ENCODE measurements at places on chromosomes 3 and 15.
A peak's percentile ranks its signal among the peaks of the same experiment; 100 is the strongest.

DNA sequence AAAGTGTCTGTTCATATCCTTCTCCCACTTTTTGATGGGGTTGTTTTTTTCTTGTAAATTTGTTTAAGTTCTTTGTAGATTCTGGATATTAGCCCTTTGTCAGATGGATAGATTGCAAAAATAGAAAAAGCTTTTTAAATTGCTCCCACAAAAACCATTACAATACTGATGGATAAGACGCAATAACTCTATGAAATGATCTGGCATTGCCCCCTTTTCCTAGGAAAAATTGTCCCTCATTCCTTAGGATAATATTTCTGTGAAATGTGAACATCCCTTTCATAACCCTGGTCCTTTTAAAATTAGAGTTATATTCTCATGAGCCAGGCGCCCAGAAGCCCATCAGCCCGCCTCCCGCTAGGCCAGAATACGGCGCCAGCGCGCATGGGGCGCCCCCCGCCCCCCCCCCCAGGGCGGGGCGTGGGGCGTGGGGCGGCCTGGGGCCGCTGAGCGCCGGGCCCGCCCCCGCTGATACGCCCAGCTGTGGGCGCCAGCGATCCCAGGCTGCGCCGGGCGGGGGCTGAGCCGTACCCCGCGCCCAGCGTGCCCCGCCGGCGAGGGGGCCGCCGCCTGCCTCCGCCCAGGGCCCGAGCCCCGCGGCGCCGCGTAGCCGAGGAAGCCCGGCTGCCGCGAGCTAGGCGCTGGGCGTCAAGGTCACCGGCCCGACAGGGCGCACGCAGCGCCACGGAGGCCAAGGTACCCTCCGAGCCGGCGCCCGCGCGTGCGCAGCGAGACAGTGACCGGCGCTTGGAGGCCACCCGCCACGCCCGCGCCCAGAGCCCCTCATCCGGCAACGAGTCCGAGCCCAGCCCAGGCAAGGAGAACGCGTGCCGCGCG, 11.1 kb upstream of the ROPN1B start:
- peak; percentile 28 for DNase-seq

GRCh38 chr3:129745253-129745652, 138.8 kb upstream of the PLXND1 start:
- peak; percentile 59 for DNase-seq

DNA sequence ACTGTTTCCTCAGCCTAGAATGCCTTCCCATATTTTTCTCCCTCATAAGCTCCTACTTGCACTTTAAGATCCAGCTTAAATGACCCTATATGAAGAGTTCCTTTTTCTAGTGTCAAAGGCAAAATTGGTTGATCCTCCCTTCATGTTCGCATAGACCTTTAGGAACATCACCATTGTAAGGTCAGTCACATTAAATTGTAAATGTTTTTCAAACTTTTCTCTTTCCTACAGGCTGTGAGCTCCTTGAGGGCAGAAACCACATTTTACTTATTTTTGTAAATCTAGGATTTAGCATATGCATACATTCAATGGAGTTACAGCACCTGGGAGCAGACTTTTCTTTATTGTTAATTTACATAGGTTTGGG, 813 bp downstream of the SMCO1 start:
- DNase-seq: no peak

DNA sequence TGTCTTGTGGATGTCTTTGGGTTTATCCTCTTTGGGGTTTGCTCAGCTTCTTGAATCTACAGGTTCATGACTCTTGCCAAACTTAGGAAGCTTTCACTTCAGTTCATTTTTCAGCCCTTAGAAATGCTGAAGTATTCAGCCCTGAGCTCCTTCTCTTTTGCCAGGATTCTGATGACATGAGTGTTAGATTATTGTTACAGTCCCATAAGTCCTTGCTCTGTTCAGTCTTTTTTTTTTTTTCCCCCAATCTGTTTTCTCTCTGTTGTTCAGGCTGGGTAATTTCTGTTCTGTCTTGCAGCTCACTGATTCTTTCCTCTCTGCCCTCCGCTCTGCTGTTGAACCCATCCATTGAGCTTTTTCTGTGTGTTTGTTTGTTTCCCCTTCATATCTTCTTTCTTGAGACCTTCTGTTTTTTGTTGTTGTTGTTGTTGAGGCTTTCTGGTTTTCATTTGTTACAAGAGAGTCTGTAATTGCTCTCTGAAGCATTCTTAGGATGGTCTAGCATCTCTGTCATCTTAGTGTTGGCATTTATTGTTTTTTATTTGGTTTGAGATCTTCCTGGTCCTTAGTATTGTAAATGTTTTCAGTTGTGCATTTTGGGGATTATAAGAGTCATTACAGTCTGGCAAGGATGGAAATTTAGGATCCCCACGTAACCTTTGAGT, 18.4 kb downstream of the LRCH3 start:
- DNase-seq: no peak

DNA sequence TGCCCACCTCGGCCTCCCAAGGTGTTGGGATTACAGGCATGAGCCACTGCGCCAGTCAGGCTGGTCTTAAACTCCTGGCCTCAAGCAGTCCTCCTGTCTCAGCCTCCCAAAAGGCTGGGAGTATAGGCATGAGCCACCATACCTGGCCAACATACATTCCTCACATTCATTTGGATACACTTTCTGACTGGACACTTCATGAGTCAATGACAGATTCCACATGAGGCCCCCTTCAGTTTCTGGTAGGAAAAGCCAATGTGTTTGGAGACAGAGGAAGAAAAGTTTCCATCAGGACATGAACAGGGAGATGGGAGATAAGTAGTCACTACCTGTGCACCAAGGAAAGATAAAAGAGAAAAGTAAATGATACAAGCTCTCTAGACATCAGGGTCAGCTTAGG, 49.4 kb upstream of the GSK3B start:
- DNase-seq: no peak

- DNase-seq: no peak
Observed at GRCh38 chr3:127691489-127691888, 18.7 kb downstream of the ABTB1 start.

GRCh38 chr15:57251941-57252340, 124.4 kb upstream of the CGNL1 start:
- DNase-seq: no peak

- peak; percentile 54 for DNase-seq
Observed at GRCh38 chr3:23076437-23076836, 126.7 kb upstream of the UBE2E2 start.

- DNase-seq: peak; percentile 28
Observed at GRCh38 chr3:183895296-183895695, 10.6 kb upstream of the PARL start.
